ENCODE measurements at places on chromosomes 5 and 9.
A peak's percentile ranks its signal among the peaks of the same experiment; 100 is the strongest.

GRCh38 chr5:168057905-168058304 lies 233.5 kb upstream of the WWC1 start:
- DNase-seq: peak; percentile 10

- DNase-seq: no peak
These were observed 16.0 kb downstream of the FRRS1L start for GRCh38 chr9:109150925-109151545.

DNA sequence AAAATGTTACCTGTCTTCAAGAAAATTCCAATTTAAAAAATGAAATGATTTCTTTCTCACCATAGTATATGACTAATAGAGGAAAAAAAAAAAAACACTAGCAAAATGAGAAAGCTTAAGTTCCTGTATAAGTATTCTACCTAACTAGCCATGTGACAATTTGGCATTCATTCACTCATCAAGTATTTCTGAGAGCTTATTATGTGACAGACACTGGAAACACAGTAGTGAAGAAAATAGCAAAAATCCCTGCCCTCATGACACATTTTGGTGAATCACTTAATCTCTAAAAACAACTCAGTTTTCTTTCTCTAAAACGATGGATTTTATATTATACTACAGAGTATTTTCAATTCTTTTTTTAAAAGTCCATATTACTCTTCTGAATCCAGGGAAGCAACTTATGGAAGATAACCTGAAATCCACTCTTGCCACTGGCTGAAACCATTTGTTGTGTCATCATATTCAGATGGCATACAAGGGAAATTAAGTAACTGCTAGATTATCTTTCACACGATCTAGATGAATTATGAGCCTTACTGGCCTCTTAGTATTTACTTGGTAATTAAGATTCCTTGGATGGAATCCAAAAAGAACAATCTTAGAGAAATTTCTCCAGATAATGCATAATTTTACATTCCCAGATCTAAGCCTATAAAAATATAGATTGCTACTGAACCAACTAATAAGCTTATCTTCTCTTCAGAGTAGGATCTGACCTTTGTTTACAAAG lies 5.5 kb downstream of the PTBP3 start:
- DNase-seq: no peak

DNA sequence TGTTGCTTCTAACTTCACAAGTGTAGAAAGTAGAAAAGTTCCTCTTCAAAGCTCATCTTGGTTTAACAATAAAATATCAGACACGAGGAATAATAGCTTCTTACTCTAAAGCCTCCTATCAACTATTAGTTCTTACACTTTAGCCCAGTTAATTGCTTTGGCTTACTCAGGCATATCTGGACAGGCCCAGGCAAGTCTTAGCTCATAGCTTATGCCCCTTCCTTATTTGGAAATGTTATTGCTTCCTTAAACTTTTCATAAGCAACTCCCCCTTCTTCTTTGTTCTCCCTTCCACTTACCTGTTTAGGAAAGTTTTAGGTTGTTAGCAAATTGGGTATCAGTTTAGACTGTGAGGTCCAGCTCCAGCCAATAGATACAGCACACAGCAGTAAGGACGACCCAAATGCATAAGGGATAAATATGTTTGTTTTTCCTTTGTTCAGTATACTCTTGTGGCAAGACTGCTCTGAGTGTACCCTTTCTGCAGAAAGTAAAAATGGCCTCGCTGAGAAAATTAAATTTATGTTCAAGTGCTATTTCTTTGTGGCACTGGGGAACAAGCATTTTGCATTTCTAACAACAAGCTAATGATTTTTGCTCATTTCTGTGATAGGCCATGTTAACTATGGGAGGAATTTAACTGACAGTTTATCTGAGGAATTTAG lies 162.1 kb downstream of the SMC2 start:
- DNase-seq: no peak

DNA sequence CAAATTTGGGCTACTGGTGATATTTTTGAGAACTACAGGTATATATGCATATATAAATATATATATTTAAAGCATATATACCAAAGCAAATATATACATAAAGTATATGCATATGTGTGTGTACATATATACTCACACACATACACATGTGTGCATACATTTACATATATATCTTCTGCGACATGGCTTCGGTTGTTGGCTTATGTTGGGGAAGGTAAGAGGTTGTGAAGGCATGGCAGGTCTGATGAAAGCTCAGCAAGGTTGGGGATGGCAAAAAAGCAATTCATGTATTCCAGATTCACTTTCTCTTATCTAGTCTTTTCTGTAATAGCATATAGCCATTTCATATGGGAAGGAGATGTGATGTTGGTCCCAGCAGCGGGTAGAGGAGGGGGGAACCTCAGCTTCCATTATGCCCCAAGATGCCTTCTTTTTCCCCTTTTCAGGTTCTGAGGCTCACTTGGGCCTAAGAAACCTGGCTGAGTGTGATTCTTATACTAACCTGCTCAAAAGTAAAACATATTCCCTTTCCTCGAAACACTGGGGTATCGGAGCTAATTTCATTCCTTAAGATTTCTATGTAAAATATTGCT lies 201.7 kb downstream of the MEF2C start:
- DNase-seq: no peak

- DNase-seq: no peak
These were observed 42.7 kb downstream of the HSDL2 start for GRCh38 chr9:112422417-112423148.

GRCh38 chr9:5025416-5025815 lies 40.3 kb downstream of the JAK2 start:
- DNase-seq: peak; percentile 28

DNA sequence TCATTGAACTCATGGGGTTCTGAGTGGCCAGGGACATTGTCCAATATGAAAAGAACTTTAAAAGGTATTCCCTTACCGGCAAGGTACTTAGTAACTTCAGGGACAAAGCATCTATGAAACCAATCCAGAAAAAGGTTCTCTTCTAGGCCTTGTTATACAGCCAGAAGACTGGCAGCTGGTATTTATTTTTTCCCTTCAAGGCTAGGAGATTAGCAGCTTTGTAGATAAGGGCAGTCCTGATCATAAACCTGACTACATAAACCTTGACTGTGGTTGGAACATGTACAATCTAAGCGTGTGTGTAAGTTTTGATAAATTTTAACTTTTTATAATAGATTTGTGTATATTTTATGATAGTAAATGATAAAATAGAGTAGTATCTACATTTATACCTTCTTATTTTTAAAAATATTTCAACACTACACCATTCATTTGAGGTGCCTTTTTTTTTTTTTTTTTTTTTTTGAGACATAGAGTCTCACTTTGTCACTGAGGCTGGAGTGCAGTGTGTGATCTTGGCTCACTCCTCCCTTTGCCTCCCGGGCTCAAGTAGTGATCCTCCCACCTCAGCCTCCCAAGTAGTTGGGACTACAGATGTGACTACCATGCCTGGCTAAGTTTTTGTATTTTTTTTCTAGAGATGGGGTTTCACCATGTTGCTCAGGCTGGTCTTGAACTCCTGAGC lies 24.5 kb downstream of the RANBP17 start:
- DNase-seq: no peak

DNA sequence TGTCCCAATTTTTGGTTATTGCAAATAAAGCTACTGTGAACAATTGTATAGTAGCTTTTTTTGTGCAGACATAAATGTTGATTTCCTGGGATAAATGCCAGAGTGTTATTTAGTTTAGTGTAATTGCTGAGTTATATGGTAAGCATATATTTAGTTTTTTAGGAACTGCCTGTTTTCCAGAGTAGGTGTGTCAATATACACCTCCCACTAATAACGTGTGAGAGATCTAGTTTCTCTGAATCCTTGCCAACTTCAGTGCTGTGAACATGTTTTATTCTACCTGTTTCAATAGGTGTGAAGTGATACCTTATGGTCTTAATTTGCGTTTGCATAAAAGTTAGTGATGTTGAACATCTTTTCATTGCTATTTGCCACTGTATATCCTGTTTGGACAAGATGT lies 9.1 kb upstream of the OR2S2 start:
- no peak for DNase-seq

DNA sequence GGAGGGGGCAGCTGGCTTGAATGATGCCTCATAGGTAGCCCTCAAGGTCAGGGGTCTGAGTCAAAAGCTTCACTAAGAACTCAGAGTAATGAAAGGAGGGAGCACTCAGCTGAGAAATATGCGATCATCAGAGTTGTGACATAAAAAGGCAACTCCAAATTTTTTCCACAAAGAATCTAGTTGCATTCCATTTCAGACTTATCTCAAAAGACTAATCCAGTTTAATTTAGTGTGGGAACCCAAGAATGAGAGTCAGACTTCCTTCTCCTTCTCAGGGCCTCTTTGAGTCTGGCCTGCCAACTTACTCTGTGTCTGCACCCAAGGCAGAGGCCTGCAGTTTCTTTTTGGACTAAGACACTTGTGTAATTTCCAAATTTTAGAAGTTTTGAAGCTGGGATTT lies 34.7 kb downstream of the GABRP start:
- no peak for DNase-seq

- no peak for DNase-seq
These were observed 79.3 kb upstream of the SPEF2 start for GRCh38 chr5:35538198-35538931.

DNA sequence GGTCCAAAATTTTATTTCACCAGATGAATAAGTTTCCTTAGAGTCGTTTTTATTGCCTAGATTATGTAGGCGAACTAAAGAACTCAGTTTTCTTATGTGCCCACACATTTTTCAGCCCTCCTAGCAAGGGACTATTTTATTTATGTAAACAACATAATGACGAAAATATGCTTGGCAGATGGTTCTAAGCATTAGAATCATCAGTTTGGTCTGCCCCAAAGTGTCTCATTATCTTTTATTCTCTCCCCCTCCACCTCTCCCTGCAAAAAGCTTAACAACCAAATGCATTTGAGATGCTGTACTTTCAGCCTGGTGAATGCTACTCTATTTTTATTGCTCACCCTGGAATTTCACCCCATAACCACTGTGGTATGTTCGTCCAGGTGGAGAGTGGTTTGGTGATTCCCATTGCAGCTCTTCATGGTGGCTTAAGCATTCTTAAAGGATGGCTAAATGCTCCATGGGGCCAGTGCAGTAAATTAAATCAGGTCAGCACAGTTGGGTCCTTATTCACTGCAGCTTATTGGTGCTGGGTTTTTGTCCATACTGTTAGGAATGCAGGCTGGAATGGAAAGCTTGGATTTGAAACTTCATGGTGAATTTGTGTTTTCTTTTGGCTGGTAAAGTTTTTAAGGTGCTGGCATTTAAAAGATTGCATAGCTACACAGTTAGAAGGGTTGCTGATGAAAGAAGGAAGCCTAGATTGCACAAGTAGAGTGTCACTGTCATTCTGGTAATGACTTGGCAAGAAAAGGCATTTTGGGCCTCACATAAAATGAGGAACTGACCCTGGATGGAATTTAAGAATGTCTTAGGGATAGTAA lies 39.2 kb downstream of the TLE4 start:
- DNase-seq: peak; percentile 91

DNA sequence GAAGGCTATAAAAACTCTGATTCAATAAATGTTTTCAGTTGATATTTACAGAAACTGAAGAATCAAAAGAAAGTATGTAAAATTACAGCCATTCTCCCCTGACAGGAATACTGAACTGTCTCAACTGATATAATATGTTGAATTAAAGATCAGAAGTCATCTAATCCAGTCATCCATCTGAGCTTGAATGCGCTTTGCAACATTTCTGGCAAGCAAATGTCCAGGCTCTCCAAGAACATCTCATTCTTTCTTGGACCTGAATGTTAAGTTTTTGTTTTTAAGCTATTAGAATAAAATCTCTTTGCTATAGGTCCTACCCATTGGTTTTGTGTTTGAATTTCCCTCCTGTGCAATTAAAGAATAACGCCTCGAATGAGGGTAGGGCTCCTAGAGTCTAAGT lies 120.5 kb downstream of the MPDZ start:
- DNase-seq: no peak

DNA sequence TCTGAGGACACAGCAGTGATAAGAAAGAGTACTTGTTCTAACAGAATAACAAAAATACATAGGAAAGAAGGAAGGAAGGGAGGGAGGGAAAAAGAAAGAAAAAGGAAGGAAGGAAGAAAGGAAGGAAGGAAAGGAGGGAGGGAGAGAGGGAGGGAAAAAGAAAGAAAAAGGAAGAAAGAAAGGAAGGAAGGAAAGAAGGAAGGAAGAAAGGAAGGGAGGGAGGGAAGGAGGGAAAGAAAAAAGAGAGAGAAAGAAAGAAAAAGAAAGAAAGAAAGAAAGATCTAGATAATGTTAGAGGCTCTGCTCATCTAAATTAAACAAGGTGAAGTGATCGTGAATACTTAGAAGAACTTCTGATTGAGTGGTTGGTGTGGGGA lies 29.8 kb downstream of the DUSP1 start:
- DNase-seq: no peak

DNA sequence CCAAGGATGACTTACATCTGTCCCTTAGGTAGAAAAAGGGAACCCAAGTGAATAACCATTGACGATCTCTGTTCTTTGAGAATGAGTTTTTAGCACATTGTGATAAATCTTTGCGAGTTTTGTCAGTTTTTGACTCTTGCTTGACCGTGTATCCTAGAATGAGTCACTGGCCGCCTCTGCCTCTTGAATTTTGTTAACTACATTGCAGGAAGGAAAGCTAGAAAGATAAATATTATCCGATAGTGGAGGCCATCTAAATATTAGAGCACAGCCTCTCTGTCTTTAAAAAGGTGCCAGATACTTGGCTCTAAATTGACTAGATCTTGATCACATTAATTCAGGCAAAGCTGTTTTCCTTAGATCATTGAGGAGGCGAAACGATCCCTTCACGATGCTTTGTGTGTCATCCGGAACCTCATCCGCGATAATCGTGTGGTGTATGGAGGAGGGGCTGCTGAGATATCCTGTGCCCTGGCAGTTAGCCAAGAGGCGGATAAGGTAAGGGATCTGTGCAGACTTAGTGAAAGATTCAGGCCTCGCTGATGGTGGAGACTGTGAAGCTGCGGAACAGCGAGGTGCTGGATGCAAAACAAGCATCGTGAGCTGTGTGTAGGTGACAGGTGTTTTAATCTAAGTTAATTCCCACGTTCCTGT lies 12.2 kb downstream of the CCT5 start:
- no peak for DNase-seq

DNA sequence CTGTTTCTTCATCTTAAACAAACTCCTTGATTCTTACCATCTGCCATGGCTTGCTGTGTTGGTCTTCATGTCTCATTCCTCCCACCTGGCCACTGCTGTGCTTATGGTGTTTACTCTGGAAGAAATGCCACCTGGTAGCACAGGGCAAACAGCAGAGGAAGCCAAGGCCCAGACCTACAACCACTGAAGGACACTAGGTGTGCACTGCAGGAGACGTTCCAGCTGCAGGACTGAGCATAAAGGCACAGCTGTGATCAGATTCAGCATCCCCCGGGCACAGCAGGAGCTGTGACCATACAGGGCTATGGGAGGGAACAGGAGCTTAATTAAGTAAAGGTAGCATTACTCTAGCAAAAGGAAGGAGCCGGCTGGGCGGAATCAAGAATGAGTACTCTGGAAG lies 12.6 kb upstream of the GNAQ start:
- DNase-seq: no peak

DNA sequence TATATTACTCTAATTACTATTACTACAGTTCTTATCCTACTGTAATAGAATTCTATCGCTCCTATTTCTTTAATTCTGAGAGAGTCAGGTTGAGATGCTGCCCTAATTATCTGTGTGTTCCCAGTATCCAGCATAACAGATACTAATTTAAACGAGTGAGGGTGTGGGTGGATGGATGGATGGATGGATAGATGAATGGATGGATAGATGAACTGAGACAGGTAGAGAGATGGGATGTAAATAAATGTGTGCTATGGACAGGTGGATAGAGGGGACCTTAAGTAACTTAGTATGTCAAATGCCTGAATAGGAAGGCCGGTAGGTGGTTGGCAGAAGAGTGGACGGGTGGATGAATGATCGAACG lies 143.6 kb upstream of the ADRA1B start:
- no peak for DNase-seq

Measured in Daoy (cell line).